ENCODE measurements at places on chromosomes 13 and 19.

DNA sequence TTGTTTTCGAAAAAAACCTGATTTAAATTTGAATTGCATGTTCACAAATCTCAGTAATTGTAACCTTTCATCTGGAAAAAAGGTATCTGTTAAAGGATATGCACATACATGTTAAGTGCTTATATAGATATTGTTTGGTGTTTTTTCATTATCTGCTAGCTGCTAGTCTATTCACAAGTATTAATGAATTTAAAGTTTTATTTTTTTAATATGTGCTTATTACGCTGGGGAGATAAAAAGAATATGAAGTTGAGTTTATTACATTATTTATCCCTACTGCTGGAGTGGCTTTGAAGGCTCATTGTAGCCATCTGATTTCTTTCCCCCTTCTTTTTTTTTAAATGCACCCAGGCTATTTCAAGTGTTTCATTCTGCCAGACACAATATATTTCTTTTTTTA lies 3.9 kb upstream of the MAB21L1 start:
- DNase-seq, result no peak

- peak; percentile 76 for DNase-seq
Measured at GRCh38 chr19:12669270-12670158, 2.9 kb downstream of the WDR83 start.

DNA sequence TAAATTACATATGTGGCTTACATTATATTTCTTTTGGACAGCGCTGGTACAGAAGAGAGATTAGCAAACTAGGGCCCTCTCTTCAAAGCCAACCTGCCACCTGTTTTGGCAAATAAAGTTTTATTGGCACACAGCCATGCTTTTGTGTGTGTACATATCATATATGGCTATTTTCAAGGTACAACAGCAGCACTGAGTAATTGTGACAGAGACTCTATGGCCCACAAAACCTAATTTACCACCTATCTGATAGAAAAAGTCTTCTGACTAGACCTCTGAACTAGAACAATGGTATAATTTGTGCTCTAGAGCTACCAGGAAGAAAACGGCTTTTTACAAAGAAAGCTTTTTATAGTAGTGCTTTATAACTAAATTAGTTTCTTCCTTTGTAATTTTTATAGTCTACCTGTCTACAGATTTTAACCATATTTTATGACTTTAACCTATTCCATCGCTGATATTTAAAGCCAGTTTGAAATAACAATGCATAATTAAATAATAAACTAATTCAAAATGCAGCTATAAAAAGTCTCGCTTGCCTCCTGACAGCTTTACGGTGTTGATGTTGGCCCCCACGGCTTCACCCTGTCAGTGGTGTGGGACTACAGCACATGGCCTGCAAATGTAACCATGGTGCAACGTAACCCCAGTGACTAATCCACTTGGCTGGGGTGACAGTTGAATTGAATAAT lies 17.7 kb upstream of the DPY19L3 start:
- no peak for DNase-seq

DNA sequence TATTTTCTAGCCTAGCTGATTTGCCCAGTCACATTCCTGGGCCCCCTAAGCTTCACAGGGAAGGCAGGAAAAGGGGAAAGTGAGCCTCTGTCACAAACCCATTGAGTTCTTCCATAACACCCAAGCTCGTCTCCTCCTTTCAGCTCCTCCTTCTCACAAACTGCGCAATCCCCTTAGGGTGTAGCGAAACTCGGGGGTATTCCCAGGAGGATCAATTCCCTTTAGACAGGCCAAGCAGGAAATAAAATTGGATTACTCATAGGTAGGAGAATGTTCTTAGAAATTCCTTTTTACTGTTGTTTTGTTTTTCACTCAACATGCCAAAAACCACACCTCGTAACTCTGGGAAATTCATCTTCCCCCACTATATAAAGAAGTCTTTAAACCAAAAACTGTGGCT lies 139.3 kb downstream of the IRS2 start:
- no peak for DNase-seq

DNA sequence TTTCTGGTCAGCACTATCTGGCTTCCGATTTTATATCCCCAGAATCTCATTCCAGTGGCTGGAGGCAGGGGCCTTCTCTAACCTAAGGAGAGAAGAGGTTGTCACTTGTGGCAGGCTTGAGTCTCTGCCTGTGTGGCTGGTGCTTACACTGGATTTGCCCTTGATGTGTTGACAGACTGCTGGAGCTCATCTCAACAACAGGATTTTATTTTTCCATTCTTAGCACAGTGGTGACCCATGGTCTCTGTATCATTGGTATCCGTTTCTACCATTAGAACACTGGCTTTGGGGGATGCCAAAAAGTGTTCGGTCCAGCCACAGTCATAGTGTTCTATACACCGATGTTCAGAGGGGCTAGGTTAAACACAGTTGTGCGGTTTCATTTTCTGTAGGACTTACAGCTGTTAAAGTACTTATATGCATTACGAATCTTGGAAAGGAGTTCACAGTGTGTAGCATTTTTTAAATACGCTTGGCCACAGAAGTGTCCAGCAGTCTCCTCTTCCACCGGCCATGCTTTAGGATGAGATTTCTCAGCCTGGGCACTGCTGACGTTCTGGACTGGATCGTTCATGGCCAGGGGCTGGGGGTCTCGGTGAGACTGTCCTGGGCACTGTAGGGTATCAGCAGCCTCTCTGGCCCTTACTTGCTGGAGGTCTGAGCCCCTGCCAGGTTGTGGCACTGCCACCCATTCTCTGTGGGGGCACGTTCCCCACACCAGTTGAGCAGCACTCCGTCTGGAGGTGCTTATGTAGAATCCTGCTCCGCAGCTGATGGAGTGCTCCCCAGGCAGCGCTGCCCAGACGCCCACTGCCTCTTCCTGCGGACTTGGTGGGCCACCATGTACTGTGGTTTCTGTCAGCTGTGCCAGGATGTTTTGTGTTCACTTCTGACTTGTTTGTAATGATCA lies 41.4 kb upstream of the TEX29 start:
- DNase-seq, result no peak

DNA sequence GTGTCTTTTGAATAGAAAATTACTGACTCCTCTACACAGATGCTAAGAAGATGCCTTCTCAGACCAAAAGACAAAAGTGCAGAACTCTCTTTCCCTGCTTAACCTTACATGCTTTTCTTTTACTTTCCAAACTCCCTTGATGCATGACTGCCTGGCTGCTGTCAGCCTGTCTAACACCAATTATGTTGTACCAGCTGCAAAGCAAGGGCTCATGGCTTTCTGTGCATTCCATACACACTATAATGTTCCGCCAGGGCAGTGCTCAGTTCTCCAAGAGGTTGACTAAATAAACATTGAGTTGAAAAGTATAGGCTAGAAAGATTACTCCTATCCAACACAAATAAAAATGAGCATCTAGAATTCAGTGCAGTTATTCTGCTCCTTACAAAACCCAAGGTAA lies 330.4 kb upstream of the NBEA start:
- no peak for DNase-seq

DNA sequence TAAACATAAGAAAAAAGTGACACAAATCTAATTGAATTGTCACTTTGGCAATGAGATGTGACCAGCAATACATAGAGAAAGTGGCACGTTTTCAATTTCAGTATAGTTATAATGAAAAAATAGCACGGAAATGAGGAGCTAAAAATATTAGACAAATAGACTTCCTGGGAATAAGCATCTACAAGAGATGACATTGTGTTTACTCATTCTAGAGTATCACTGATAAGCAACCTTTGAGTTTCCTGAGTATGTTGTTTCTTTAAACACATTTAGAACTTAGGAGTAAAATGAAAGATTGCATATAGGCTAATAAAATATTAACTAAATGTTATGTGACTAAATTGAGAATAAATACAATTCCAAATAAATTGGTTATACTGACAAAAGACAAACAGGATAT lies 207.1 kb upstream of the SLITRK6 start:
- DNase-seq, result no peak

DNA sequence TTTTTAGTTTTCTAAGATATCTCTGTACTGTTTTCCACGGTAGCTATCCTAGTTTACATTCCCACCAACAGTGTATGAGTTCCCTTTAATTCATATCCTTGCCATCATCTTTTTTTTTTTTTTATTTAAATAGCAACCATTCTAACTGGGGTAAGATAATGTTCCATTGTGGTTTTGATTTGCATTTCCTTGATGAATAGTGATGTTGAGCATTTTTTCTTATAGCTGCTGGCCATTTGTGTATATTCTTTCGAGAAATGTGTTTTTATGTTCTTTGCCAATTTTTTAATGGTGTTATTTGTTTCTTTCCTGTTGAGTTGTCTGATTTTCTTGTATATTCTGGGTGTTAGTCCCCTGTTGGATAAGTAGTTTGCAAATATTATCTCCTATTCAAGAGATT lies 454.8 kb downstream of the DACH1 start:
- no peak for DNase-seq

GRCh38 chr13:24672141-24673132 lies 7.8 kb upstream of the ATP12A start:
- no peak for DNase-seq

- DNase-seq, result no peak
Measured at GRCh38 chr19:18562086-18562485, 4.4 kb downstream of the KXD1 start.

DNA sequence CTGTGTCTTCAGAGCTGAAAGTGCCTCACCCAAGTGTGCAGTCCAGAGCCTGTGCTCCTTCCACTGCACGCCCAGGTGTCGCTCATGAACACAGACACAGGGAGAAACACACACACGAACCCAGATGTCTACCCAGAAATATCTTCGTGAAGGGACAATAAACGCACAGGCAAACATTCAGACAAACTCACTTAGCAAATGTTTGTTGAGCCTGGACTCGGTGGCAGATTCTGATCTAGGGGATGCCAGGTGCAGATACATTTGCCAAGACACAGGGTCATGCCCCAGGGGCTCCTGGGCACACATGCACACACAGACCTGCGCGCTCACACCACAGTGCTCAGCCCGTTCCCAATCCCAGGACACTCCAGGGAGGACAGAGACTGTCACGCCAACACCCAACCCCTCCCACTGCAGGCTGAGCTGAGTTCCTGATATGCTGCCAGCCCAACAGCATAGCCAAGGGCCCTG lies 31.9 kb downstream of the SCGB2B2 start:
- DNase-seq, result no peak

GRCh38 chr19:3336680-3337523 lies 29.5 kb upstream of the NFIC start:
- no peak for DNase-seq

- no peak for DNase-seq
Measured at GRCh38 chr19:1285737-1286360, at the start of gene EFNA2. Gene EFNA2 (plus strand): TSS chr19:1285873. CDS start chr19:1286169, 296 bp downstream.

- DNase-seq, result no peak
Measured at GRCh38 chr19:31539386-31539785, 190.2 kb upstream of the TSHZ3 start.

GRCh38 chr13:32897296-32897695 lies 118.9 kb upstream of the KL start:
- no peak for DNase-seq

Measured in CD4-positive, alpha-beta T cell treated with Interleukin-4 for 1 hour (primary cell).